Colonic mucosa (tissue), 4 donors: ENCODE measurements at places on chromosomes 11 and 22.
A peak's percentile ranks its signal among the peaks of the same experiment; 100 is the strongest.

GRCh38 chr22:49973018-49973961 lies 12.7 kb downstream of the PIM3 start:
- DNase-seq = no peak

- DNase-seq = no peak
Observed at GRCh38 chr11:19594326-19594725, 118.3 kb upstream of the NAV2 start.

DNA sequence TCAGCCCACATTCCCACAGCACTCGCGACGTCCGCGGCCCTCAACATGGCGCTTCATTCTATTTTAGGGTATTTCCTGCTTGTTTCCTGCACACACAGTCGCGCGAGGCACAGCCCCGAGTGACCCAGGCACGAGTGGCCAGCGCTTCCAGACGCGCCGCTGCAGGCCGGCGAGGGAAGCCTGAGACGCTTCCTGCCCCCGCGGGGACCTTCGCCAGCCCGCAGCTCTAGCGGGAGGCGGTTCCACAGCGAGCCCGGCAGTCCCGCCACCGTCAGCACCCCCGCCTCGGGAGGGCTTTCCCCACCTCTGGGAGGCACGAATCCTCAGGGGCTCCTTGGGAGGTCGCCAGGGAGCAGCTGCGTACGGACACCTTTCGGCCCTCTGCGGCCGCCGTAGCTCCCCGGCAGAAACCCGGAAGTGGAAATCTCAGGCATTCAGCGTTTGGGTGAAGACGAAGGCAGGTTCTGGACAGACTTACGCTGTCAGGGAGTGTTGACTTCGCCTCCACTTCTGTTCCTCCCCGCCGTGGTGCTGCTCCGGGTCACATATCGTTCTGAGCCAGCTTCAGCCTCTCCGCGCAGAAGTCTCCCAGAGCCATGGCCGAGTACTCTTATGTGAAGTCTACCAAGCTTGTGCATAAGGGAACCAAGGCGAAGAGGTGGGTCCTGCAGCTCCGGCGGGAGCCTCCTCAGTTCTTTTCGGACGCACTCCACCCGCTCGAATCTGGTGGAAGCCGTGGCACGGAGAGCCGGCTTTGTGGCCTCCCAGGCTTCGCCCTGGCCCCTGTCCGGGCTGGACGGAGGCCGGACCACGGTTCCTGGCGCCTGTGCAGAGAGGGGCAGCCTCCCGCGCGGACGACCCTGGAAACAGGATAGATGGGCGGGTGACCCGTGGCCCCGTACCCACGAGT lies 2925.9 kb upstream of the OR11H1 start:
- DNase-seq = no peak

GRCh38 chr11:35804451-35805040 lies 139.3 kb upstream of the LDLRAD3 start:
- no peak for DNase-seq

- DNase-seq = peak; percentile 37
Observed at GRCh38 chr22:33274214-33275072, 216.3 kb upstream of the SYN3 start.

GRCh38 chr11:27212248-27212780 lies 150.7 kb downstream of the CCDC34 start:
- no peak for DNase-seq

DNA sequence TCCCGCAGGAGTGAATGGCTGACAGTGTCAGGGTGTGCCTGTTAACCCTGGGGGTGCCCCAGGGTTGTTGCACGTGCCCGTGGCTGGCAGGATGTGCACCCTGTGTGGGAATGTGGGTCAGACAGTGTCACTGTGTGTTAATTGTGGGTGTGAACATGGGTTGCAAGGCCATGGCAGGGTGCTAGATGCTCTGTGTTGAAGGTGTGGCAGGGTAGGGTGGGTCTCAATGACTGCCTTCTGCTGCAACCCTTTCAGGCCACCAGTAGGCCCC lies 8.3 kb downstream of the RIN1 start:
- no peak for DNase-seq

GRCh38 chr11:109697140-109697843 lies 275.3 kb downstream of the C11orf87 start:
- no peak for DNase-seq

DNA sequence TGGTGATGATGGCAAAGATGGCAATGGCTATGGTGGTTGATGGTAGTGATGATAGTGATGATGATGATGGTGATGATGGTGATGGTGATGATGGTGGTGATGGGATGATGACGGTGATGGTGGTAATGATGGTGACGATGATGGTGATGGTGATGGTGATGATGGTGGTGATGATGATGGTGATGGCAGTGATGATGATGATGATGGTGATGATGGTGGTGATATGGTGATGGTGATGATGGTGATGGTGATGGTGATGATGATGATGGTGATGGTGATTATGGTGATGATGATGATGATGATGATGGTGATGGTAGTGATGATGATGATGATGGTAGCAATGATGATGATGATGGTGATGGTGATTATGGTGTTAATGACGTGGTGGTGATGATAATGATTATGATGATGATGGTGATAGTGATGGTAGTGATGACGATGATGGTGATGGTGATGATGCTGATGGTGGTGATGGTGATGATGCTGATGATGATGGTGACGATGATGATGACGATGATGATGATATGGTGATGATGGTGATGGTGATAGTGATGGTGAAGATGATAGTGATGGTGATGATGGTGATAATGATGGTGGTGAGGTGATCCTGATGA lies 232.1 kb downstream of the BRD1 start:
- DNase-seq = no peak

GRCh38 chr22:30028731-30029130 lies 51.5 kb upstream of the HORMAD2 start:
- DNase-seq = no peak
